Fibroblast of villous mesenchyme (primary cell): ENCODE measurements at places on chromosomes 12 and 14.
A peak's percentile ranks its signal among the peaks of the same experiment; 100 is the strongest.

DNA sequence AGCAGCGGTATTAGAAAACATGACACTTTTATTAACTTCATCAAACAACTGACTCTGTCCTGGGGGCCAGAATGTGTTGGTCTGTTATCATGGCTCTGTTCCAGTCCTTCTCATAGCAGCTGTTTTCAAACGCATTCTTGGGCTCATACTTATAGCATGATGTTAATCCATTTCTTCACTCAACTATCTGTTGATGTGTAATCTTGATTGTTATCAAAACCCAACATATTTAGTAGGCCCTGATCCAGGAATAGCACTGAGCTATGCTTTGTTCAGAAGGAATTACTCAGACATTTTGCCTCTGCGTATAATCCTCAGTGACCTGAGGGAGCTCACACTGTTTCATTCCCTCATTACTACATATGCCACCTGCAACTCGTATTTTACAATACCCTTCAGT, 315.9 kb downstream of the BMP4 start:
- DNase-seq: peak; percentile 53

DNA sequence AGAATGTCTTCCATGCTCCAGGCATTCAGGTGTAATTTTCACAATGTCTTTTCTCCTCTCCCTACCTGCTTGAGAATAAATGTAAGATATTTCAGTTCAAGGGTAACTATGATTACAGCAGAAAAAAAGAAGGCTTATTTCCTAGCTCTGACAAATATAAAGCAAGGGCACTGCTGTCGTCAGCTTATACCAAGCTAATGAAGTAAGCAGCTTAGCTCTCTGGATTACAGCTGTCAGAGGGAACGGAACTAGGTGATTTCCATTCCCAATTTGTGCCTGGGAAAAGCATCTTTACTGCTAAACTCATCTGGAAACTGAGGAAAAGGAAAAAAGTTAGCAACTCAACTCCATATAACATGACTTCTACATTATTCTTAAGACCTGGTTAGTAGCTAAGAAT, 56.5 kb downstream of the ZFYVE26 start:
- no peak for DNase-seq

- DNase-seq: peak; percentile 94
Observed at GRCh38 chr14:54653712-54654469, 87.0 kb downstream of the SAMD4A start.

DNA sequence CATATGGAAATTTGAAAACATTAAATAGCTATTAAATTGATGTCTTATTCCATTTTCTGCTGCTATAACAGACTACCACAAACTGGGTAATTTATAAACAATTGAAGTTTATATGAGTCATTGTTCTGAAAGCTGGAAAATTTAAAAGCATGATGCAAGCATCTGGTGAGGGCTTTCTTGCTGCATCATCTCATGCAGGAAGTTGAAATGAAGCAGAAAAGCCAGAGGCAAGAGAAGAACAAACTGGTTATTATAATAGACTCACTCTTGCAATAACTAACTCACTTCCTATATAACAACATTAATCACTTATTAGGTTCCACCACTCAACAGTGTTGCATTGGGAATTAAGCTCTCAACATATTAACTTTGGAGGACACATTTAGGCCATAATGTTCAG, 1277.4 kb downstream of the LRFN5 start:
- DNase-seq: peak; percentile 72

GRCh38 chr12:3436461-3437065, 54.4 kb upstream of the PRMT8 start:
- no peak for DNase-seq

DNA sequence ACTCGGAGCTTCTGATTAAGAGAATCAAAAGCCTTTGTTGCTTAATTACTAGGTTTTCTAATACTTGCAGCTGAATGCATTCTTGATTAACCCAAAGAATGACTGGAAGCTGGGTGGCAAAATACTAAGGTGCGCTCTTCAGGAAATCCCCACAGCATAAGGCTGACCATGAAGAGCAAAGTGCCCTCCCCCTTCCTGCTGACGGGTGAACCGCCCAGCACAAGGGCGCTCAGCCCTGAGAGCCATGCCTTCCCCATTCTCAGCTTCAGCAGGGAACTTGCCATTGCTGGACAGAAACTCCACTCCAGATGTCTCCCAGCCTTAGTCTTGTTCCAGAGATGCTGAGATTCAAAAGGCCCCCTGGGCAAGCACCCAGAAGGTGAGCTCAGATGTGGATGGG, 27.2 kb upstream of the FBRSL1 start:
- no peak for DNase-seq

- no peak for DNase-seq
Observed at GRCh38 chr12:114938487-114939210, 254.7 kb upstream of the TBX3 start.

- DNase-seq: peak; percentile 55
Observed at GRCh38 chr12:55780685-55781084, 36.8 kb downstream of the SARNP start.

DNA sequence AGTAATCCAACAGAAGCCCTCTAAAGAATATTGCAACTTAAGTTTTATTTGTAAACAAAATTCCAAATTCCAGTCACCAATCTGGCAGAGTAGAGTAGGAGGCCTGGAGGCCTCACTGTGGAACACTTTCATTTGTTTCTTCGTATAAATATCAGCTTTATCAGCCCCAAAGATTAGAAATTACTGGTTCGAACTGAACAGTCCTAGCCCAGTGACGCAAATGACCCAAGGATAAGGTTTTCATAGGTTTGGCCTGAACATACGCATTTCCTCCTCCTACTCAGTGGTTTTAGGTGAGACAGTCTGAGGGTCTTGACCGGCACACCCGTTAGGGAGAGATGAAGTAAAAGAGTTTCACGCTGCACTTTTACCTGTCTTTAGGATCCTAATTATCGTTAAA, 1.7 kb downstream of the CDC42BPB start:
- peak; percentile 90 for DNase-seq

- no peak for DNase-seq
Observed at GRCh38 chr12:44403185-44403584, 472.9 kb downstream of the NELL2 start.

- no peak for DNase-seq
Observed at GRCh38 chr12:131583090-131583712, 127.7 kb upstream of the SFSWAP start.

- DNase-seq: no peak
Observed at GRCh38 chr12:591167-592023, 71.8 kb downstream of the NINJ2 start.

DNA sequence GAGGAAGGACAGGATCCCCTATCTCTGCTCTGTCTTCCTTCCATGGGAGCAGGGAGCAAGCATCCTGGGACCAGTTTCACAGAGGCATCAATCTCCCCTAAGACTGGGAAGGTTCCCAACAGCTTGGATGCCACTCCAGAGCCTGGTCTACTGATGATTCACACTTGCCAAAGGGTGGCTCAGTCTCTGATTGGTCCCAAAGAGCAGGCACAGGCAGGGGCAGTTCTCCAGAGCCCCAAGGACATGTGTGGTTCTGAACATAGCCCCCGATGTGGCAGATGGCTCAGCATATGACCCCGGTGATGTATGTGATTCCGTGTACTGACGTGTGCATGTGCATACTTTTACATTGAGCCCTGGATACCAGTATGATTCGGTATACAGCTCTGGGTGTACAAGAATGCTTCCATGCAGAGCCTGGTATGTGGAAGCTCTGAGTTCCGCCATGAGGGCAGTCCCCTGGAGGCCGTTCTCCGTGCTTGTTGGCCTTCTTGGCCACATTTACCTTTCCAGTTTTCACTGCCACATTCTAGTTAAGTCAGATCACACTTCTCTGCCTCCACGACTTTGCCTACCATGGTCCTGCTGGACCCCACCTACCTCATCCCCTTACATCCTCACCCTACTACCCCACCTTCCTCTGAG, 21.2 kb downstream of the ITGA7 start:
- DNase-seq: no peak

DNA sequence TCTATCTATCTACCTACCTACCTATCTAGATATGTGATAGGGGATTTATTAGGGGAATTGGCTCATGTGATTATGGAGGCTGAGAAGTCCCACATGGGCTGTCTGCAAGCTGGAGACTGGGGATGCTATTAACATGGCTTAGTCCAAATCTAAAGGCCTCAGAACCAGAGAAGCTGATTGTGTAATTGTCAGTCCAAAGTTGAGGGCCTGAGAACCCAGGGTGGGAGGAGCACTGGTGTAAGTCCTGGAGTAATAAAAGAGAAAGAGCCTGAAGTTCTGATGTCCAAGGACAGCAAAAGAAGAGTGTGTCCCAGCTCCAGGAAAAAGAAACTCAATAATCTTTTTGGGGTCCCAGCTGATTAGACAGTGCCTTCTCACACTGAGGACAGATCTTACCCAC, 98.5 kb upstream of the SEL1L start:
- DNase-seq: no peak

DNA sequence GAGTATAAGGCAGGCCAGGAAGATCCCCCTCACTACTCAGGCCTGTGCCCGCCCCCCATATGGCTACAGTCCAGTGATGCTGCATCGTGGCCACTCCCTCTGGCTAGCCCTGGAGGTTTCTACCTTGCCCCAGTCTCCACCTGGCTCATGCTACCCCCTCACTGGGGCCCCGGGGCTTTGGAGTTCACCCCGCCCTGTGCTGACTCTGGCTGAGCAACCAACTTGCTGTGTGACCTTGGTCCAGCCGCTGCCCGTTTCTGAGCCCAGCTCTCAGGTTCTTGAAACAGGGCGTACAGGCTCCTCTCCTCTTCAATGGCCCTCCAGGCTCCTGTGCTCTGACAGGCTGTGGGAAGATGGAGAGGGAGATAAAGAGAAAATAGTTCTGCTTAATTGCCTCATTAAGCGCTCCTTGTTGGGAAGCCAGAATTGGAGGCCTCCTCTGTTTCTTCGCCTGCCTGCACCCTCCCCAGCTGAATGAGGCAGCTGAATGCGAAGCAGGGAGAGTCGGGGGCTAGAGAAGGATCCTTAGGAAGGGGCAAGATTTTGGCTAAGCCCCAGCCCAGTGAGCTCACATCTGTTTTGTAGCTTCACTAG, 138.2 kb upstream of the NCOR2 start:
- peak; percentile 28 for DNase-seq

DNA sequence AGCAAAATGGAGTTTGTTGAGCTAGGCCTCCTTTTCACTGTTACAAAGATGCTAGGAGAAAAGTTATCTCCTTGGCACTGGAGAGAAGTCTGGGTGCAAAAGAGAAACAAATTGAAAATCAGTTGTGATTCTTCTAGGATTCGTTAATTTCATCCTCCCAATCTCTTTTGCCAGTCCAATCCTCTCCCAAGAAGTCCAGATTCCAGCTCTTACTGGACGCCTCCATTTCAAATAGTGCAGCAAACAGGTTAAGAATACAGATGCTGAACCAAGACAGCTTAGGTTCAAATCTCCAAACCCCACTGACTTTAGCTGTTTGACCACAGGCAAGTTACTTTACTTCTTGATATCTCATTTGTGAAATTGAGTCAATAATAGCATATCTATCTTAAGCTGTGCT, 34.0 kb upstream of the CAPRIN2 start:
- no peak for DNase-seq

DNA sequence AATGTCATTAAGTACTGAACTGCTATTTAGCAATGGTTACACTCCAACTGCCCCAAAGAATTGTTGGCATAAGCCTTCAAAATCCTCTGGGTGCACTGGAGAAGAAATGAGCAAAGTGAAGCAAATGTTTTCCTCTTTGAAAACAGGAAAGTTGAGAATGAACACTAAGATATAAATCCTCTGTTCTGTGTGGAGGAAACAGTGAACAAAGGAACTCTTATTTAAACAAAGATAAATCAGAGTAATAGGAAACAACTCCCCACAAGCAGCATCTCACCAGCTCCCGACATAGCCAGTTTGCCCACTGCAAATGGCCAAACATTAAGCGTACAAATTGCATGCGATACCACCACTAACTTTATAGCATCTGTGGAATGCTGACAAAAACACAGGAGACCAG, 54.0 kb downstream of the BCAT1 start:
- DNase-seq: no peak

- DNase-seq: peak; percentile 37
Observed at GRCh38 chr14:63510538-63510937, 32.6 kb downstream of the PPP2R5E start.

GRCh38 chr12:9081667-9082427, 33.9 kb downstream of the A2M start:
- DNase-seq: no peak

DNA sequence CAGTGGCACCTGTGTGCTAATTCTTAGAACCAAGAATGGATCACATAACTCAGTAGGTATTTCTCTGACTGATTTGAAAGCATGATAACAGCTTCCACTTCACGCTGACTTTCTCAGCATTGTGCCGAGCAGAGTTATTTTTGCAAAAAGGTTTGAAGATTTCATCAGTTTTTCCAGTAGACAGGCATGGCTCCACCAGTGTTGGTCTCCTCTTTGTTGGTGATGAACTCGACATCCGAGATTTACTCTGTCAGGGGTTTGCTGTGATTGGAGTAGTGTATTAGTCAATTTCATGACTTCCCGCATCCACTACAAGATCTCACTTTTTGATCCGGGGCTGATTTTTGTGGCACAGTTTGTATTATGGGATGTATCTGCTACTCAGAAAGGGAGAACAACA, 85.3 kb downstream of the PRKCH start:
- no peak for DNase-seq

DNA sequence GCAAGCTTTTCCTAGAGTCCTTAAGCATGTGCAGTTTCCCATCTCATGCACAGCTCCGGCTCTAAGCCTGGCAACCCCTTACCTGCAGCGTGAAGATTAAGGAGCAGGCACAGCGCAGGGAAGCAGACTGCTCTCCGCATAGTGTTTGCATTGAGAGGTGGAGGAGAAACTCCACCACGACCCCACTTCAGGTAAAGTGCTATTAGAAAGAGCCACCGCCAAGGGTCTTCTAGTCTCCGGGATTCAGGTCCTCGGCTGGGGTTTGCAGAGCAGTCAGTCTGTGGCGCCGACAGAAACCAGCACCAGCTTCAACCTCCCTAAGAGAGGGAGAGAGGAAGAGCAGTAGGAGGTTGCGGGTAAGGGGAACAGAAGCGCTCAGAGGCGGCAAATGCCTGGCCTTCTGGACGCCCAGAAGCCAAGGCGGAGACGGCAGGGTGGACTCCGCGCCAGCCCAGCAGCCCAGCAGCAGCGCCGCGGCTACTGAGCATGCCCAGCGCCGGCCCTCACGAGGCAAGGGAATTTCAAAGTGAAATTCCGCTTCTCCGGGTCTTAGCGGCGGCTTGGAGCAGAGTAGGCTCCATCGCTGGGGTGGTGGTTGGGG, at the start of gene PTPRR:
TSS of gene PTPRR (minus strand) at position 488 of the 601 bp plus-strand sequence. CDS start at position 140, 348 bp downstream.
- DNase-seq: no peak

GRCh38 chr12:15629108-15629507, 160.1 kb downstream of the EPS8 start:
- peak; percentile 100 for DNase-seq

- peak; percentile 32 for DNase-seq
Observed at GRCh38 chr12:53174881-53175491, 5.5 kb upstream of the ZNF740 start.
